ENCODE measurements at places on chromosomes 11 and 22.
A peak's percentile ranks its signal among the peaks of the same experiment; 100 is the strongest.

GRCh38 chr11:70327717-70328116 is 57.2 kb downstream of the PPFIA1 start:
- DNase-seq, result no peak

DNA sequence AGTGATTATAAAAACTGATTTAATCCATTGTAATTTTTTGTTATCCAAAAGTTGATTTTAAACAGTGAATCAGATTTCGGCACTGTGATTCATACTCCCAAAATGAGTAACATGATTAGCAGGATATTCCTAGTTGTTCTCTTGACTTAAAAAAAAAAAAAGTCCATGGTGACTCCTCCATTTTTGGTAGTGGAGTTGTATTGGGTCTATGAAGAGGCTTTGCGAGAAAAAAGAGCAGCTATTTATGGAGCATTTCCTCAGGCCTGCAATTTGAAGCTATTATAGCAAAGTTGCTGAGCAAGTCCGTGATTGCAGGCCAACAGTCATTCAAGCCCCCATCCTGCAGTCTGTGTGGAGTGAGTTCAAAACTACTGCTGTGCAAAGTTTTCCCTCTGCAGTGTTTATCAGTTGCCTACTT is 28.8 kb downstream of the YAP1 start:
- no peak for DNase-seq

- no peak for DNase-seq
Observed at GRCh38 chr11:73280626-73281025, 8.5 kb downstream of the P2RY6 start.

GRCh38 chr11:126061707-126062678 is 673 bp downstream of the CDON start:
- peak; percentile 23 for DNase-seq

DNA sequence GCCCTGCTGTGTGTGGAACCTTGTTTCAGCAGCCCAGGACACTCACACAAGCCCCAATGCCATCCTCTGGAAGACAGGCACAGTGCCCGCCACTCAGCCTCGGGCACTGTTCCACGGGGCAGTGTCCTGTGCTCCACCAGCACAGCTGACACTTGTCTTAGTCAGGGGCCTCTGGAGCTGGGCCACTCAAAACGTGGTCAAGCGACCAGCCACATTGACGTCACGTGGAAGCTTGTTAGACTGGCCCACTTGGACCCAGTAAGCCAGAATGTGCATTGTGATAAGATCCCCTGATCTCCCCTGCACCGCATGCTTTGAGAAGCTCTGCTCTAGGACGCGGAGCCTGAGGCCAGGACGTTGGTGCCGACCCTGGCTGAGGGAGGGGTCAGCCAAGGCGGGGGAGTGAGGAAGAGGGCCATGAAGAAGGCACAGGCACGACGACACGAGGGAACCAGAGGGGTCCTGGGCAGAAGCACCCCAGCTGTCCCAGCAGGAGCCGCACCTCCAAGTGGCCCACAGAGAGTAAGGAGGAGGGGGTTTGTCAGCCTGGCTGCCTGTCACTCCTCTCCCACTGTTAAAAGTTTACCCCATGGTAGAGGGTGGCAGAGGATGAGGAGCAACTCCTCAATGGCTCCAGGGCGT is 64.6 kb downstream of the LINC01488 start:
- DNase-seq, result no peak

DNA sequence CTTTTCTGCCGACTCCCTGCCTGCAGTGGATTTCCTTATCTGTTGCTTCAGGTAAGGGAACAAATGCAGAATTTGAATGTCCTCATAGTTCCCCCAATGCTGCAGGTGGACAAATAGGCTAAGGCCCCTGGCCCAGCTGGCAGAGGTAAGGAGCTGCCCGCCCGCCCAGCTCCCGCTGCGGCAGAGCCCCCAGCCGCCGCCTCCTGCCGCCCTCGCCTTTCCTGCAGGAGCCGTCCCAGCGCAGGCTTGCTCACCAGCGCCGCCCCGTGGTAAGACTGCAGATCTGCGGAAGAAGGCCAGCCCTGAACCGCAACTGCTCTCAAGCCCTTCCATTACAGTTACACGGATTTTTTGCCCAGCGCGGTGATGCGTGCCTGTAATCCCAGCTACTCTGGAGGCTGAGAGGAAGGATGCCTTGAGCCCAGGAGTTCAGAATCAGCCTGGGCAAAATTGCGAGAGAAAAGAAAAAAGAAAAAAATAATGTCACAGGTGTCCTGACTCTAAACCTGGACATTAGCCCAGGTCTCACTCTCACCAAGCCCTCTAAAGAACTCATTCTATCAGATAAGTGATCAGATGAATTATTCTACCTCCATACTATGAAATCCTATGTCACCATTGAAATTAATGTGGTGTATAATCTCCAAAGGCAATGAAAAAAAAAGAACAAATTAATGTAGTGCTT is 51.2 kb upstream of the EMID1 start:
- peak; percentile 34 for DNase-seq
